ENCODE measurements at places on chromosomes 5 and 9.

DNA sequence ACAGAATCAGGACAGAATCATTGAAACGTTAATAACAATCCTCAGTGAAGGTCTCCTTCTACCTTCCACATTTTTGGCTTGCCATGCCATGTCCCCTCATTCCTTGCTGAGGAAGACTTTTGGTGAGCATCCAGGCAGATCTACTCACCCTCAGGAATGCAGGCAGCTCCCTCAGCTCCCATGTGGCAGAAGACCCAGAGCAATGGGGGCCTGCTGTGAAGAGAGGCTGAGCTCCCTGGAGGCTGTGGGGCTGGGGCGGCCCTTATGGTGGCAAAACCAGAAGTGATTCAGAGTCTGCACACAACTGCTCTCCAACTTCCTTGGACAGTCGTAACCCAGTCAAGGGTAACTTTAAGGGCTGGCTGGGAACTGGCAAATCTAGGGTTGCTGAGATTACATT is 247.2 kb upstream of the EFNA5 start:
- DNase-seq: no peak

DNA sequence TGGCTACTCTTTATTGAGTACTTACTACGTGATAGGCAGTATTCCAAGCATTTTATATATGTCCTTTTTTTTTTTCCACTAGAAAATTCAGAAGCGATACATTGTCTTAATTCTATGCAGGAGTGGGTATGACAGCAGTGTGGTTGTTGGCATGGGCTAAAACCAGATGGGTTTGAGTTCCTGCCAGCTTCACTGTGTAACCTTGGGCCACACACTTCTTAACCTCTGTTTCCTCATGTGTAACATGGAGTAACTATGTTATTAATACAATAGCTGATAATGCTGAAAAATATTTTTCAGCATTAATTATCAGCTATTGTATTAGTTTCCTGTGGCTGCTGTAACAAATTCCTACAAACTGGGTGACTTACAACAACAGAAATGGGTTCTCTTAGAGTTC is 12.0 kb downstream of the SNX18 start:
- no peak for DNase-seq

- no peak for DNase-seq
Observed at GRCh38 chr5:28780083-28780692, 1741.8 kb upstream of the CDH9 start.

DNA sequence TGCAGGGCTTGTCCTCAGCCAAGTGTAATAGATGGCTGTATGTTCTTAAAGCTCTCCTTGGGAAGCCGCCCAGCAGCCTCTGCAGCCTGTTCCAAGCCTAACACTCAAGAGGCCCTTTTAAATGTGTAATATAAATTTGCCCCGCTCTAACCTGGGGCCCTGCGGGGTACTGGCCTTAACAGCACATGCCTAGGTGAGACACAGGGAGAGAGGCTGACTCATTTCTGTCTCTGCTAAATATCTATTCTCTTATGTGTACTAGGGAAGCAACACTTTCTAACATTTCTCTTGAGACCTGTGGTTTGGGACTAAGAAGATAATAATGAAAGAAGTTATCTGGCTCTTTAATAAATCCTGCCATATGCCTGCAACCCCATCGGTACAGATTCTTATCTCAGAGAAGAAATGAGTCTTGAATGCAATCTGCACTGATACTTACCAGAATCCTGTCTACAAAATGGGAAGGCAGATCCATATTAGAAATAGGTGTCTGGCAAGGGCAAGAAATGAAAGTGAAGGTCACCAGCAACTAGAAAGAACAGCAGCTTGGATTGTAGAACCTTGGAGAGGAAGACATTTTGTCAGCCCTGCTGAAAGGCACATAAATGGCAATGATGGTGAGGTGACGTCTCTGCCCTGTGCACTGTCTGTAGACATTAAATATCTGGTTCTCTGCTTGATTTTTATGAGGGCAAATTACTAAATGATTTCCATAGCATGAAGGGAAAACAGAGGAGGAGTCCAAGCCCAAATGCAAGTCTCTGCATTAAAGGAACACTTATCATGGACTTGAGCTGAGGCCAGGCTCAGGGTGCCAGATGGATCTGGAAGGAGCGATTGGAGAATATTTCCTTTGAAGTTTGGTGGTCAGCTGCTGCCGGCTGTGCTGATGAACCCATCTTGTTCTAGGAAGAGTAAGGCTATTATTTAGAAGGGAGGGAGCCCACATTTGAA is 14.5 kb upstream of the TGFBI start:
- DNase-seq: no peak

GRCh38 chr5:19886123-19886917 is 101.7 kb downstream of the CDH18 start:
- DNase-seq: no peak

- no peak for DNase-seq
Observed at GRCh38 chr9:126361810-126362238, 35.2 kb downstream of the MVB12B start.

DNA sequence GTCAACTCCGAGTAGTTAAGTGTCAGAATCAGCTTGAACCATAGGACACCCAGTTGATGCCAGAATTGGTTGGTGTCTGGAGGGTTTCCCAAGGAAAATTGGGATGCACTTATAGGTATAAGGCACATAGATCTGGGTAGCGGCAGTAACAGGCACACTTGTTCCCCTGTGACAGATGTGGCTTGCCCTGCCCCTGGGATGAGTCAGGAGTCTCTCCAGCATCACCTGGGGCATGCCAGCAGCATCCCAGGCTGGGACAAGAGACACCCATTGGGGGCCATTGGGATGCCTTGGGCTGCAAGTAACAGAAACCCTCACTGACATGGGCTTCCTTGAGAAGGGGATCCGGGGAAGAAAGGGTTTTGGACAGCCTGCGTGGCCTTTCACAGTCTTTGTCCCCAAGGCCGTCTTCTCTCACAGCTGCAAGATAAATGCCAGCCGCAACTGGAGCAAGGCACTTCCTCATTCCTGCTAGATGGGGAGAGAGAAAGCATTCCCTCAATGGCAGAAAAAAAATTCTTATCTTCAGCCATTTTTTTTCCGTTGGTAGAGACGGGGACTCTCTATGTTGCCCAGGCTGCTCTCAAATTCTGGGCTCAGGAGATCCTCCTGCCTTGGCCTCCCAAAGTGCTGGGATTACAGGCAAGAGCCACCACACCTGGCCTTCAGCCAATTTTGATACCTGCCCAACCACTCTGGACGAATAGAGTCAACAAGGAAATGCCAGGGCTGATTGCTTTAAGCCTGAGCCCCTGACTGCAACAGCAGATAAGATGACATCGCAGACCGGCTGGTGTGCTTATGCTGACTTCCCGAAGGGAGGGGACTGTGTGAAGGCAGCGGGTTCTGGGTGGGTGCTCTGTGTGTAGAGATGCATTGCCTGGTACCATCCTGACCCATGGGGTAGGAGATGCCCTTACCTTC is 13.3 kb upstream of the RNF130 start:
- no peak for DNase-seq

GRCh38 chr9:123861756-123862120 is 68.2 kb downstream of the DENND1A start:
- DNase-seq: no peak

- no peak for DNase-seq
Observed at GRCh38 chr5:108743846-108744245, 3.9 kb upstream of the FER start.

GRCh38 chr9:105683688-105684275 is 10.6 kb upstream of the TMEM38B start:
- DNase-seq: no peak

GRCh38 chr9:95504053-95504963 is 12.5 kb downstream of the PTCH1 start:
- DNase-seq: peak; percentile 66

DNA sequence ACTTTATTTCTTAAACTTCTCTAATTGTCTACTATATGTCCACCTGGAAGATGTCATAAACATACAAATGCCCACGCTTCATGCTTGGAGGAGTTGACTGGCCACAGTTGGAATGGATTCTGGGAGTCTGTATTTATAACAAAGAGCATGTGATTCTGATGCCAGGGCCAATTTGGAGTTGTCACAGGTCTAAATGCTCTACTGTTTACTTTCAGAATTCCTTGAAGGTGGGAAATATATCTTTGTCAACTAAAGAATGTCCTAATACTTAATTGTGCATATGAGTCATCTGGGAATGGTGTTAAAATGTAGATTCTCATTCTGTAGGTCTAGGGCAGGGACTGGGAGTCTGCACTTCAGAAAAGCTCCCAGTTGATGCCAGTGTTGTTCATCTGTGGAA is 196.1 kb downstream of the ANXA1 start:
- no peak for DNase-seq

DNA sequence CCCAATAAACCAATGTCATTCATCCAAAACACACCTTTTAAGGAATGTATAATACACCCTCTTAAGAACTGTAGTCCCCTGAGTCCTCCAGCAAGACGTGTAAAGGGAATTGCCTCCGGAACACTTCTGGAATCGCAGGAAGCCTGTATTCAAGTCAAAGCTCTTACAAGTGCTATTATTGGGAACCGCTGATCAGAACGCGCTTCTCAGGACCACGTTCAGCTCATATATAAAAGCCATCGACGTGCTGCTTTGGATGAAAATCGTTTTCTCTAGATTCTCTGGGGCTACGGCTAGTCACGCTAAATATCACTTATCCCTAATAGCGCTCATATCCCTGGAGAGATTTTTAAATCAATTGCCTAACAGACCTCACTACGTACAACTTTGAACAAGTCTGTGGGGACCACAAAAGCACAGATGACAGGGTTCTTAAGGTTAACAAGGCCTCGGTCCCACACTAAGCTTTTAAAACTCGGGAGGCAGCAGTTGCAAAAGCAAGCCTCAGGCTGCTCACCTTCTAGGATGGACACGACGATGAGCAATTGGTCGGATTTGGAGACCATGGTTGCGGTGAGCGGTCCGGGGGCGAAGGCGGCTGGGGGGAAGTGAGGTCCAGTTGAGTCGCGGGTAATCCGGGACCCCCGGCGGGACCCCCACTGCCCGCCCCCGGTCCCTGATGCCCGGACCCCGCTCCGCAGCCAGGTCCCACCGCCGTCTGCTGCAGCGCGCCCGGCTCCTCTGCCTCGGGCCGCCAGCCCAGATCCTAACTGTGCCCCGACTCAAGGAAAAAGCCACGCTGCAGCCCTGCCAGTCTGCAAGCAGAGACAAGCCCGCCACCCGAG is 548 bp downstream of the CEP120 start:
- DNase-seq: peak; percentile 20

- no peak for DNase-seq
Observed at GRCh38 chr5:144276034-144276822, 105.6 kb downstream of the KCTD16 start.

DNA sequence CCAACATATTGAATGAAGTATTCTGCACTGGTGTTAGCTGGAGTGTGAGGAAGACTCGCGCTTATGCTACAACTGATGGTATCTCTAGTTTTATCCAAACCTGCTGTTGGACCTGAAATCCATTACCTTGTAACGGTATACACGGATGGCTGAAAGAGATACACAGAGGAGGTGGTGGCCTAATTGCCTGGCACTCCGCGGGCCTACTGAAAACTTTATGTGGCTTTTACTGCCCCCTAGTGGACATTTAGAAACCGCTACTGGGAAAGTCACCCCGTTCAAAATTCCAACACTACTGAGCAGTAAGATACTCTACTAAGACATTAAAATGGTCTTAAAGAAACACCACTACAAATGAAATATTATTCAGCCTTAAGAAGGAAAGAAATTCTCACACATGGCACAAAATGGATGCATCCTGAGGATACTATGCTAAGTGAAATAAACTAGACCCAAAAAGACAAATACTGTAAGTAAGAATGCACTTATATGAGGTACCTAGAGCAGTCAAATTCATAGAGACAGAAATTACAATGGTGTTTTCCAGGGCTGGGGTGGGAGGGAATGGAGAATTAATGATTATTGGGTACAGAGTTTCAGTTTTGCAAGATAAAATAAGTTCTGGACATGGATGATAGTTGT is 100.4 kb downstream of the TTLL11 start:
- DNase-seq: peak; percentile 61

DNA sequence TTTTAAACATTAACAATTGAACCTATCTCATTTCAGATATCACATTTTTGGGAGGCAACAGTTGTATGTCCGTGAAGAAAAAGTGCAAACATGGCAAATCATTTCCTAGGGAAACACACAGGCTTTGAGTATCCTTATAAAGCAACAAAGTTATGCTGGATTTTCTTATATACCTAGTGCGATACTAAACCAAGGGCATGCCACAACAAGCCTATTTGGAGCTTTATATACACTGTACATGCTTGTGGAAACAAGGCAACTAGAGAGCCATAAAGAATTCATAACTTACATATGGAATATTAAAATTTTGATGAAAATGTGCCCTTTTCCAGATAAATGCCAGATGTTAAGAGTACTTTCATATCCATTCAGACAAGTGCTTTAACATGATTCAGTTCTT is 191.4 kb downstream of the DCP2 start:
- no peak for DNase-seq

- no peak for DNase-seq
Observed at GRCh38 chr9:122219856-122220672, 8.7 kb downstream of the LHX6 start.

- DNase-seq: no peak
Observed at GRCh38 chr5:113548396-113548795, 34.9 kb downstream of the YTHDC2 start.

- no peak for DNase-seq
Observed at GRCh38 chr5:100899675-100900074, 3.4 kb downstream of the ST8SIA4 start.

DNA sequence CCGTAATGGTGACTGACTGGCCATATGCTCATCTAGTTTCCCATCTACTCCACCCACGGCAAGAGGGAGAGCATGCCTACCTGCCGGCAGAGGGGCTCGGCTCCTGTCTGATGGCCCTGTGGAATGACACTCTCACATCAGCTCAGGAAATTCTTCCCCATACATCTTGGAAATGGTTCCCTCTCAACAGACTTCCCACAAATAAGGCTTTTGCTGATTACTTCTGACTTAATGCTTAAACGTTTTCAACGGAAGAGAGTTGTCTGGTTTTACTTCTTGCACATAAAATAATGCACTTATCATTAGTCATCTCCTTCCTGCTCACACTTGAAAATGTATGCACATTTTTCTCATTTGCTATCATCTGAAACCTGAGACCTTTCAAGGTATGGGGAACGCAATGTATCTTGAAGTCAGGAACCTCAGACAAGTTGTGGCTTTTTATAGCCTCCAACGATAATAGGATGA is 129.5 kb downstream of the TTLL11 start:
- DNase-seq: no peak

- no peak for DNase-seq
Observed at GRCh38 chr5:101292199-101292598, 389.1 kb upstream of the ST8SIA4 start.
